ENCODE measurements at places on chromosomes 5 and 9. TPM values are rescaled to one million over a fixed set of nuclear protein-coding genes. Genes with fewer than 3 reads are reported as not detected.

- no peak for DNase-seq
These were observed 179.0 kb downstream of the ROR2 start for GRCh38 chr9:91771027-91771426.

GRCh38 chr9:5611321-5612184 is 17.4 kb upstream of the RIC1 start:
- DNase-seq = no peak

PCDHA3 gene
- not detected for total RNA-seq

- DNase-seq = no peak
These were observed 12.9 kb upstream of the AOPEP start for GRCh38 chr9:94713436-94714215.

- no peak for DNase-seq
These were observed 42.8 kb downstream of the SHB start for GRCh38 chr9:38026021-38026809.

GRCh38 chr5:68114378-68115040 is 101.0 kb upstream of the PIK3R1 start:
- no peak for DNase-seq

DNA sequence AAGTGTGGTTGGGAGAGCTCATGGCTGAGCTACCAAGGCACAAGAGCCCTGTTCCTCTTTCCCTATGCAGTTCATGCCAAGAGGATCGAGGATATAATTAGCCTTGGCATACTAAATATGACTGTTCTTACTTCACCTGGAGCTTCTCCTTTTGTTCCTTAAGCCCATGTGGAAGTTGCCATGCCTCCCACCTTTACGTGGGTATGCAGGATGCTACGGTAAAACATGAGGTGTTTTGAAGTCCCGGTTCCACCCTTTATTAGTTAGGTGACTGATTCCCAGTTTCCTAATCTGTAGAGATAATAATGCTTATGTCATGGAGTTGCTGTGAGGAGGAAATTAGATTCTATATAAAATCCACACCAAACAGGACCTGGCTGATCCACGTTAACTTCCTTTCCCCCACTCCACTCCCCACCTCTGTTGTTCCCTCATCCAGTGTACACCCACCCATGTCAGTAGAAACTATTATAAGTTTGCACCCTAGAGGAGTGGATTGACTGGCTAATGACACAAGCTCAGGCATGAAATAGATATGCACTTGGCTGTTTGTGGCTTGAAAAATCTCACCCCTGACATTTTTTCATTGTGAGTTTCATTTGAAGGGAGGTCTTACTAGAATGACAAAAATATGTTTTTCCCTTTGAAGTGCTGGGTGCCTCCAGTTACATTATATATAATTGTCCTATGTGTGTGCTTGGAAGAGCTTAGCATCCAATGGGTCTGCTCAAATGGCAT is 36.8 kb upstream of the SHOC1 start:
- no peak for DNase-seq

GRCh38 chr9:95058121-95058785 is 259.3 kb downstream of the FANCC start:
- no peak for DNase-seq

DNA sequence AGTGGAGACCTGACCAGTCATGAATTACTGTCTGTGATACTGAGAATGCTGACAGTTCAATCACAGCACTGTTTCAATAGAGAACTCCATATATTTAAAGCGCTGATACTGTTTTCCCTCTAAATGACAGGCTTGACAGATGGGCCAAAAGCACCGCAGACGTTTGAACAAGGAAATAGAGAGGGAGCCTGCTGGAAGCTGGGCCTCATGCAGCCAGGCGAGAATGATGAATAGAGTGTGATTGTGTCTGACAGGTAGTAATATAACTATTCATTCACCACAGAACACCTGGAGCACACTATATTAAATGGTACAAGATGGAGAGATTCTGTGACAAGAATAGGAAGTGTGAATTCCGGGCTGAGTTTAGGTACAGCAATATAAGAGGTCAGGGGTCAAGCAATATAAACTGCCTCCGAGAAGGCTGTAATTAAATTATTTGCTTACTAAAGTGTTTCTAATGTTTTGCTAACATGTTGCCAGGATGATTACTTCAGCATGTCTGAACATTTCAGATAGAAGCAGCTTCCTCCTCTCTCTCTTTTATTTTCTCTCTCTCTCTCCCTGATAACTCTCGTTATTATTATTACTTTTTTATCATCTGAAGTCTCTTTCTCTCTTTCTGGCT is 297.7 kb downstream of the CSNK1G3 start:
- DNase-seq = no peak

GPR107 gene
- total RNA-seq = 14.8 TPM

LCNL1 gene
- not detected for total RNA-seq

- DNase-seq = peak; percentile 90
These were observed 43.9 kb upstream of the PRRC2B start for GRCh38 chr9:131349881-131350563.

BSPRY gene
- total RNA-seq = 1.4 TPM

Data from right lobe of liver (tissue), 6 donors.